Neural progenitor cell (in vitro differentiated cells): ENCODE measurements at places on chromosomes 11 and 22. TPM values are rescaled to one million over a fixed set of nuclear protein-coding genes. Genes with fewer than 3 reads are reported as not detected.

TMPRSS6 gene
- total RNA-seq: not detected in 2 replicates

DNA sequence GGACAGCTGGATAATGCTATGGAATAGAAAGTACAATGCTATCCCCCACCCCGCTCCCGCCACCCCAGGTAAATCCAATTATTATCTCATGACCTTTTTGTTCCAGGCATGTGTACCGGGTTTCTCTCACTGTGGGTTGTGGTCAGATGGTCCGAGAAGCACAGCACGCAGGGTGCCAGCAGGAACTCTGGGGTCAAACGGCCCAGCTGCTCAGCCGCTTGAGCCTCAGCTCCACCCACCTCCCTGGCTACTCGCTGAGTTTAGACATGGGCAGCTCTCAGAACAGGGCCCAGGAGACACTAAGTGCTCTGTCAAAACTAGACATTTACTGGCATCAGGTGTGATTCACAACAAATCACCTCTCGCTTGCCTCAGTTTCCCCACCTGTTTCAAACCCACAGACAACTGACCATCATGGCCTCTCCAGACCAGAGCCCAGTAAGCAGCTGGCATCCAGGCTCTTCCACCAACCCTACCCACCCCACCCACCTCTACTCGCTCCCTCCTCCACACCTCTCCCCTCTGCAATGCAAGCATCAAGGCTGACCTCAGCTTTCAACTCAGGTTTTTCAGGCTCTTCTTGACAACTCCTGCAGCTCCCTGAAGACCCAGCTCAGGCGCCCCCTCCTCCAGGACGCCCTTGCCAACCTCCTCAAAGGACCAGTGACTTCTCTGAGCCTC, 13.0 kb upstream of the MFNG start:
- no peaks in the 10 kb centered on the region for H3K36me3 ChIP-seq
- H3K4me1 ChIP-seq: peaks cover 11% of the 10 kb centered on the region

DNA sequence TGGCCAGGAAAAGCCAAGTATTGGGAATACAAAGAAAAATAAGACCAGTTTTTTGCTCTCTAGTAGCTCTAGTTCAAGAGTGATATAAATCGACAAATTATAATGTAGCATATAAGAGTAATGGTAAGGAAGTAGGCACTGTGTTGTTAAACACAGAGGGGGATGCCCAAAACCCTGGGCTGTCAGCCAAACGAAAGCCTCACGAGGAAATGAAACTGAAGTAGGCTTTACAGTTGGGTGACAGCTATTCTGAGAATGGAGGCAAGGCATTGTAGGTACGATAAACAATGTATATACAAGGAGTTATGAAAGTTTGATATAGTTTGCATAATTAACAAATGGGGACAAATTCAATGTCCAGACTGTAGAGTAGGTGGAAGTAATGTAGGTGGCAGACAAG, 176.4 kb downstream of the FAM181B start:
- H3K27me3 ChIP-seq: no peaks in the 10 kb centered on the region
- H3K36me3 ChIP-seq: no peaks in the 10 kb centered on the region
- no peaks in the 10 kb centered on the region for H3K4me1 ChIP-seq
- no peak overlapping the region for H3K27ac ChIP-seq
- H3K4me3 ChIP-seq: no peak overlapping the region

GRCh38 chr11:75930534-75930933, 115.5 kb downstream of the UVRAG start:
- no peaks in the 10 kb centered on the region for H3K27me3 ChIP-seq
- no peaks in the 10 kb centered on the region for H3K36me3 ChIP-seq
- no peak overlapping the region for H3K27ac ChIP-seq
- no peak overlapping the region for H3K4me3 ChIP-seq

DNA sequence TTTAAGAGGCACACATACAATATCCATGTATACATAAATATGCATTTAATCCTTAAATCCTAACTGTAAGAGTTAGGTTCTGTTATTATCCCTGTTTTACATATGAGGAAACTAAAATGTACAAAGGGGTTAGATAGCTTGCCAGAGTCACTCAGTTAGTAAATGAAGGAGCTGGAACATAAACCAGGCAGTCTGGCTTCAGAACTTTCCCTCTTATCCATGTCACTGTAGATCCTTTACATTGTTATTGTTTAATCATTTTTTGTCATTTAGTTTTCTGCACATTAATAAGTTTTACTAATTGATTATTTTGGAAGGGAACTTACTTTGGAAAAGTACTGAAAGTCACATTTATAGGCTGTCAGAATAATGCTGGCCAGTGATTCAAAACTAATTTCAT, 282.4 kb downstream of the TMEM135 start:
- DNase-seq: no peak
- H3K27me3 ChIP-seq: no peaks in the 10 kb centered on the region
- no peak overlapping the region for H3K27ac ChIP-seq
- H3K4me1 ChIP-seq: no peaks in the 10 kb centered on the region
